Activated T-helper 1 cell treated with anti-CD3 and anti-CD28 coated beads, Interleukin-2, amount 50 U/mL, for 16 hours (primary cell): ENCODE measurements at places on chromosomes 12 and 14.

GRCh38 chr14:86288336-86288735 is 758.4 kb downstream of the FLRT2 start:
- no peak for DNase-seq

- DNase-seq: no peak
Observed at GRCh38 chr12:27333403-27334009, 870 bp downstream of the BMAL2 start.

- no peak for DNase-seq
Observed at GRCh38 chr12:111864913-111865312, 22.9 kb downstream of the MAPKAPK5 start.

DNA sequence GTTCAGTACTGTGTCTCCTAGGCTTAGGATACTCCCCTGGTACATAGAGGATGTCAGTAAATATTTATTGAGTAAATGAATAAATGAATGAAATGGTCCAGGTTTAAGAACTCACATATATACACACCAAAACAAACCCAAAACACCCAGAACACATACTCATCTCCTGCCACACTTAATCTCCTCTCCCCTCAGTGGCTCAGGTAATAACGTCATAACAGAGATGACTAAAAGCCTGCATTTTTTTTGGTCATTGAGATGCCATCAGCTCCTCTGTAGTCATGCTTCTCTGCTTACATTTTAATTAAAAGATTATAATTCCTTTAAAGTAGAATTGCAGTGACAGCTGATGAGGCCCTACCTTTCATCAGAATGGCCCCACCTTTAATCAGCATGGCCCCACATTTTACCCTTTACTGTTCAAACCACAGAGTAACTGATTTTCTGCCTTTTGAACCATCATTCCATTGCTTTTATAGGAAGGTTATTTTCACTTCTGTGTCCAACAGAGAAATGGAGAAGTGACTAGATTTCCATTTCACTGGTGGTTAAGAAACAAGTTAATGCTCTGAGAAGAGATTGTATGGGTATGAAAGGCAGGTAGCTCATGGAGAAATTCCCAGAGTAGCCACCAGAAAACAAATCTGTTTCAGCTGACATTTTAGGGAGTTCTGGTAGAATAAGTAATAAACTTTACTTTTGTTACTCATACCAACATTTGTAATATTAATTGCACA is 193.4 kb upstream of the ATP2B1 start:
- DNase-seq: no peak
